ENCODE measurements at places on chromosomes 12 and 14. TPM values are rescaled to one million over a fixed set of nuclear protein-coding genes. Genes with fewer than 3 reads are reported as not detected.
A peak's percentile ranks its signal among the peaks of the same experiment; 100 is the strongest.

- no peak for DNase-seq
Measured at GRCh38 chr14:52018252-52018651, 28.9 kb downstream of the RTRAF start.

DNA sequence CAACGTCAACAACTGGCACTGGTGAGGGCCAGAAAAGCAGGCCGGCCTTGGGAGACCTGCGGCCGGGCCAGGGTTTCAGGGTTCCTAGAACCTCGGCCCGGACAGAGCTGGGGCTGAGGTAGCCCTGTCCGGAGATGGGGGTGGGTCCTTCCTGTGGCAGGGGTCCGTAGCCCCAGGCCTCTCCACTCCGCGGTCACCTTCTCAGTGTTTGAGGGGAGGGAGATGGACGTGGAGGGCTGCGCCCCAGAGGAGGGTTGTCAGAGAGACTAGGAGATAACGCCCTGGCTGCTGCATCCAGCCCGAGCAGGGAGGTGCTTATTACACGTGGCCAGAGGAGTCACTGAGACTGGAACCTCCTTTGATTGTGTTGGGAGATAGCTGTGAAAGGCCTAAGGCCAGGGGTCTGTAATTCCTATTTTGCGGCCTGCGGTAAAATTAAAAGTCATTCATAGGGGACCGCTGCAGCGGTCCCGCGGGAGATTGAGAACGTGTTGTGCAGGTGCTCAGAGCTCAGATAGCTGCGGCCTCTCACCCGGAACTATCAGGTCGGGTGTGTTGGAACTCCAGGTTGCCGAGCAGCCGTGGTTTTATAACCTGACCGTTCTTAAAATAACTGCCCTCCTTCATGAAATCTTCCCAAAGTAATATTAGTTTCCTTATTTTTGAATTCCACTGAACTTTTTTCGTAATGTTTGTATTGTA lies 507 bp downstream of the AHSA1 start:
- no peak for DNase-seq

DNA sequence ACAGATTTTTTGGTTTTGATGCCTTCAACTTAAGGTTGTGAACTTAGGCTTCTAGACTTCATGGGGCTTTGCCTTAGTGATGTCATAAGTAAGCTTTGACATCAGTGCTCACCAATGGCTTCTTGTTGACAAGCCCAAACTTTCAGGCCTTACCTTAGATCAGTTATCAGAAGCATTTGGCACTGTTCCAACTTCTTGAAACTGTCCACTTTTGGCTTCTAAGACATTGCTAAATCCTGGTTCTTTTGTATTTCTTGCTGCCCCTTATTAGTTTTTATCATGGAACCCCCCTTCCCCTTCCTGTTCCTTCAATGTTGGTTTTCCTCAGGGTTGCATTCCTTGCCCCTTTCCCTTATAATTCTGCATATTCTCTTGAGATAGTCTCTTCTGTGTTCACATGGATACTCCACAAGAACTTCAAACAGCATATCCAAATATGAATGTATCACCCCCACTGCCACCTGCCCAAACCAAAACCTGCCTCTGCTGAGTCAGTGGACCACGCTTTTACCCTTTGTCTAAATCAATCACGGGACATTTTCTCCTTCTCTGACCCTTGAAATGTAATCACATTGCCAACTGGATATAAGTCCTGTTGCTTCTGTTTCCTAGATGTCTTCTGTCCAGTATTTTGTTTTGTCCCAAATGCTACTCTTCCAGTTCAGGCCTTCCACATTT lies 7.9 kb downstream of the PFKM start:
- DNase-seq, result no peak

DNA sequence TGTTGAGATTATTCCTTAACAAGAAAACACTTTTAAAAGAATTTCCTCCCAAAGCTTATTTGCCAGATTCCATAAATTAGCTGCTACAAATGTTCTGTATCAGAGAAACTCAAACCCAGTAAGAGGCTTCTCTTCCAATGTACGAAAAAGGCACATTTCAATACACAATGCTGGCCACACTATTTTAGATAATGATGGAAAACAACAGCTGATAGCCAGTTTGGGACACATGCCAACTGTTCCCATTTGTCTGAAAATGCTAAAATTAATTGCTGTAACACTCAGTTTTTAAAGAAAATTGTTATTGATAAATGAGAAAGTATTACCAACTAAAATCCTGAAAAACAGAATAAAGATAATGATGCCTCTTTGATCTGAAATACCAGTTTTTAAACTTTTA lies 4.4 kb downstream of the CFL2 start:
- DNase-seq, result peak; percentile 12

DNA sequence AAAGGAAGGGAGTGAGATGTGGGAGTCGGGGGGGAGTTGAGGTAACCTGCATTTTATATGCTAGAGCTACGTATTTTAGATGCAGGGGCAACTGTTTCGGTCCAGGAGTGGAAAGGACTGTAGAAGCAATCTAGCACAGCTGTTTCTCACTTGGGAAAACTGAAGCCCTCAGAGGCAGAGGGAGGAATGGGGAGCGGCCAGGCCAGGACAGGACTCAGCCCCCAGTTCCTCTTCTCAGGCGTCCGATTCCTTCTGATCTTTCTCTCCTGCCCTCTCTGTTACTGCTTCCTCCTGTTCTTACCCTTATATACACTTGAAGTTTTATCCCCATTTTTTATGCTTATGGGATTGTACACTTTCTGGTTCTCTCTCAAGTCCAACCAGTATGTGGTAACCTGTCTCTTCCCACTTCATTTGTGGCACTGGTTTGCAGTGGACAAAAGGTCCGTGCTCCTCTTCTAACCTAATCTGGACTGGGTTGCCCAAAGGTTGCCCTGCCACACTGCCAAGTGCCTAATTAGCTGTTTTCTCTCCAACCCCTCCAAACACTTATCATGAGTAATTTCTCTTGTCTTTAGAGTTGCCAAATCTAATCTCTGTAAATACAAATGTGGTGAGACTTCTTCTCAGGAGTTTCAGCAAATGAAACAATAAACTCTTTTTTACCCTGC lies 16.2 kb downstream of the LPCAT3 start:
- no peak for DNase-seq

GRCh38 chr12:90407841-90408240 lies 547.1 kb downstream of the CCER1 start:
- DNase-seq, result no peak

- no peak for DNase-seq
Measured at GRCh38 chr12:93582351-93582750, 9.9 kb downstream of the SOCS2 start.

GRCh38 chr14:94097091-94097490 lies 13.4 kb upstream of the IFI27 start:
- DNase-seq, result no peak

DNA sequence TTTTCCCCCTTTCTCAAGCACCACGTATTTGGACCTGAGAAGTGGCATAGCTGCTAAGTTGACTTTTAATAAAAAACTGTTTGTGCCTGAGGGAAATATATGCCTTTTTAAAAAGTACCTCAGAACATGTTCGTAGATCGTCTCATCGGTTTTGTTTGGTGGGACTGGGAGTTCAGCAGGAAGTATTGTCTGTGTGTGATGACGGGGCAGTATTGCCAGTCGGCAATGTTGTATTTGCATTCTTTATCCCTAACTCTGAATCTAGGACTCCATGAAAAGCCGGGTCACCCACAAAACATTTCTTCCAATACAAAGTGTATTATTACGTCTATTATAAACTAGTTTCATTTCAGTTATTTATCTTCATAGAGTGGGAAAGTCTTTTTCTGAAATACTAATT lies 19.7 kb upstream of the FGD4 start:
- no peak for DNase-seq

GRCh38 chr14:80239631-80240030 lies 28.3 kb upstream of the DIO2 start:
- DNase-seq, result no peak

TBX5 gene
- total RNA-seq, result 1.4 TPM

BATF gene
- total RNA-seq, result 1.4 TPM

ASCL1 gene
- not detected for total RNA-seq

NTN4 gene
- total RNA-seq, result 9.4 TPM
